ENCODE measurements at places on chromosomes 4 and X.

GRCh38 chrX:84729809-84730208 is 227.6 kb upstream of the HDX start:
- peak; percentile 13 for DNase-seq

GRCh38 chr4:109383823-109384222 is 49.8 kb upstream of the SEC24B start:
- no peak for DNase-seq

- DNase-seq: no peak
Observed at GRCh38 chrX:148647651-148648050, 147.2 kb downstream of the AFF2 start.

DNA sequence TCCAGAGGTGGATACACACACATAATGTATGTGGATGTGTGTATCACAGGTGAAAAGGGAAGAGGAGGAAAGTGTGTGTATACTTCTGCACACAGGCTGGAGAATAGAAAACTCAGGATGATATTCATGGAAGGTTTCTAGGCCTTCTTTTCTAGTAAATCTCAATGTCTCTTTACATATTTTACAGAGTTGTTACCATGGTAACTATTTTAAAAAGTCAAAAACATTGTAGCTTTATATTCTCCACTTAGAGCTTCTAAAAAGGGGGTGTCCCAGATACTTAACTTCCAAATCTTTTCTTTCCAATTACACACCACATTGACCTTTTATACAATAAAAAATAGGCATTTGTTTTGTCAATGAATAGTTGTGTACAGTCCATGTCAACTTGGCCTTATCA is 604.8 kb upstream of the LCORL start:
- DNase-seq: no peak

GRCh38 chrX:12210196-12210815 is 72.0 kb downstream of the FRMPD4 start:
- DNase-seq: no peak

DNA sequence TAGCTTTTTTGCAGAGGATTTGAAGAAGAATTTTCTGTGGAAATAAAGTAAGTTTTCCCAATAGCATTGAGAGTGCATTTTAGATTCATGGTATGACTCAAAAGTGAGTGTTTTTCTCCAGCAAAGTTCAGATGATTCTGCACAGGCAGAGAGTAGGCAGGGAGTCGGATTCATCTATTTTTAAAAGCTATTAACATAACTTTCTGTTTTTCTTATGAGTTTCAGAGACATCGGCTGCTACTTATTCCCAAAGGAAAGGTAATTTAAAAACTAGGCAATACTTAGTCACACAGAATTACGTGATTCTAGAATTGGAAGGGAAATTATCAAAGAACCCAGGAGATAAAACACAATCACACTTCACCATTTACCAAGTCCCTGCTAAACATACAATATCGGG is 4.4 kb downstream of the CCDC110 start:
- DNase-seq: no peak

DNA sequence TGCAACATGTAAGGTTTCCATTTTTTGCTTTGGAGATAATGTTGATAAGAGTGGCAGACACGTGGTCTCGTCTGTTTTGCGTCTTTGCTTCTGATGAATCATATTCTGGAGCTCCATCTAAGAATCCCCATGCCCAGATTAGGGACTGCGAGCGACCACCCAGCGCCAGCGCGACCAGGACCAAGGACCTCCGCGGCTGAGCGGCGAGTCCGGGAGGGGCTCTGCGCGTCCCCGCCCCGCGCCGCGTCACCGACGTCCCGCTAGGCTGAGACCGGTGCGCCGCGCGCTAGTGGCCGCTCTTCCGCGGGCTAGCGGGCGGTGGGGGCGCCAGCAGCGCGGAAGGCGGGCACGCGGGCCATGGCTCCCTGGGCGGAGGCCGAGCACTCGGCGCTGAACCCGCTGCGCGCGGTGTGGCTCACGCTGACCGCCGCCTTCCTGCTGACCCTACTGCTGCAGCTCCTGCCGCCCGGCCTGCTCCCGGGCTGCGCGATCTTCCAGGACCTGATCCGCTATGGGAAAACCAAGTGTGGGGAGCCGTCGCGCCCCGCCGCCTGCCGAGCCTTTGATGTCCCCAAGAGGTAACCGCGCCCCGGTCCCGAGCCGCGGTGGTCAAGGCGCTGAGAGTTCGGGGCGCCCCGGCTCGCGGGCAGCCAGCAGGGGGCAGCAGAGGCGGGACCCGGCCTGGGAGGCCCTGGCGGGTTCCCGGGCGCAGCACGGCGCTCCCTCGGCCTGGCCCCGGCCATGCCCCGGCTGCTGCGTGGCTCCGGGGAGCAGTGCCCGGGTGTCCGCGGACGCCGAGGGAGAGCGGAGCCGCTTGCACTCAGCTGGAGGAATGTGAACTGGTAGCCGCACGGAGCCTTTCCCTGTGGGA is at the start of gene SRD5A3:
Gene SRD5A3, plus strand, starts transcription at position 263 of the 871 bp plus-strand sequence. Its CDS starts 95 bp downstream, at position 358.
- DNase-seq: peak; percentile 38

DNA sequence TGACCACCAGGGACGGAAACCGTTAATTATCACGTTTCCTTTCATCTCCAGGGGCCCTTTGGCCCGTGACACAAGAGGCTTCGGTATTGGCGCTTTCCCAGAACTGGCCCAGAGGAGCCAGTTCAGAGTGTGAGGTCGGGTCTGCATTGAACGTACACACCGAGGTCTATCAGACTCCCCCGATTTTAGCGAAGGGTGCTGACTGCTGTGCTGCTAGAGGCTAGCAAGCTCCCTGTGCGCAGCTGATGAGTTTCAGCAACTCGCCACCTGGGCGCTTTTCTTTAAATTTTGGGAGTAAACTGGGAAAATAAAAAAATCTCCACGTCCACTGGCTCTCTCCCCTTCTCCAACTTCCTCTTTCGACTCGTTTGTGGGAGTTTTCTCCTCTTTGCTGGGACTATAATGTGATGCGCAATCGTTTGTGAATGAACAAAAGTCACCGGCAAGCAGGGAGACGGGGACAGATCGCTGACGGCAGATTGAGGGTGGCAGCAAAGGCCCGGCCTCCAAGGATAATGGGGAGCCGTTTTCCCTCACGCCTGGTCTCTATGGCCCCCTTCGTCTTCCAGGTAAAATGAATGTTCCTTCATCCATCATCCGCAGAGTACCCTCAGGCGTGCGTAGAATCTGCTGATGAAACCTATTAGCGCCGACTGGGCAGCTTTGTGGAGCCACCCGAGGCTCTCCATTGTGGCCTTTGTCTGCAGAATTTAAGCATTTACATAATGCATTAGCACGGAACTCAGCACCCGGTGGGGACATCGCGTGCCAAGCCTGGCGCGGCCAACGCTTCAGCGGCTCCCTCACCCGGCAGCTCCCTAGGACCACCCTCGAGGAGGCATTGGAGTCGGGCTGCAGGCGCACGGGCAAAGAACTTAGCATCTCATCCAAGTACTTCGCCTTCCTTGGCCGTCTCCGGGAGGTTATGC is 1.6 kb upstream of the LRAT start:
- DNase-seq: no peak

- no peak for DNase-seq
Observed at GRCh38 chr4:40055863-40056715, 561 bp upstream of the N4BP2 start.

GRCh38 chr4:25857403-25857802 is 5.4 kb downstream of the SEL1L3 start:
- DNase-seq: no peak

GRCh38 chr4:3472411-3473141 is 9.5 kb downstream of the DOK7 start:
- DNase-seq: no peak

DNA sequence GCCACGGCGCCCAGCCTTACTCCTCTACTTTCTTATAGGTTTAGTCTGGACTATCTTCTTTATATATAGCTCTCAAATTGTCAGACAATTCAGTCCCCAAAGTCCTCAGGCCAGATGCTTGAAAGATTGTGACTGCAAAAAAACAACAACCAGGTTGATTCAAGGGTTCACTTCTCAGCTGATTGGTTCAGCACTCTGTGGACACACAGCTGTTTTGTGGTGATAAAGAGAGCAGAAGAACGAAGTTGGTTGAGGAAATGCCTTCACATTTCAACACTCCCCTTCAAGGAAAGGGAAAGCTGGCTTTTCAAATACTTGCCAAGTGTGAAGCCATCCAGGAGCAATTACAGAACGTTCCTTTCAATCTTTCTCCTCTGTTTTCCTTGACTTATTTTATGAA is 166.8 kb downstream of the SHROOM3 start:
- no peak for DNase-seq

DNA sequence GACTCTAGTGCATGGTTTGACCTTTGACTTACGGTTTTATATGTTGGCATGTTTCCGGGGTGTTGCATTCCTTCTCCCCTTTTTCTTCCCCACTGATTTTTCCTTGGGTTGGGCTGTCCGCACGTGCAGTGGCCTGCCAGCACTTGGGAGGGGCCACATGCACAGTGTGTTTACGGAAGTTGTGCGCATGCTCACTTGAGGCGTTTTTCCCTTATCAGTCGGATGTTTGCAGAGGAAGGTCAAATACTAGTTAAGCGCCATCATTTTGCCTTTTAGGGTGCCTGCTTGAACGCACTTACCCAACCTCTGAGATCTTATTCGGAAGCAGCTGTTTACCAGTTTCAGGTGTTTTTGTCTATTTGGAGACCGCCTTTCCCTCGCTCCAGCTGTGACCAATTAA is 653.9 kb upstream of the AADAT start:
- no peak for DNase-seq

DNA sequence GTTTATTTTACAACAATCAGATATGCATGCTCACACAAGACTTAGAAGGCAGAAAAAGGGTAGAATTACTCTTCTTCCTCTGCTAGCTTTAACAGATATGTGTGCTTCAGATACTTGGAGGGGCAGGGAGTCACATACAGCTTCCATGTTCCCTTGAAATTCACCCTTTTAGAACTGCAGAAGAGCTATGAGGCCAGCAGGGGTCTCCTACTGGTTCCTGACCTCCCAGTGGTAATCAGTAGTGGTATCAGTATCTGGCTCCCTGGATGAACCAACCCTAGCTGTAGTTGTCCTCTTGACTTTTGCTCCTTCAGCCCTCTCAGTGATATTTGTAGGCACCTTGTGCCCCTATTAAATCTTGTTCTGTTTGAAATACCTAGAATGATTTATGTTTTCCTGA is 81.5 kb downstream of the RCHY1 start:
- no peak for DNase-seq

GRCh38 chr4:183407635-183408464 is 36.6 kb upstream of the CDKN2AIP start:
- DNase-seq: no peak

GRCh38 chr4:175789647-175790046 is 22.4 kb downstream of the GPM6A start:
- no peak for DNase-seq

DNA sequence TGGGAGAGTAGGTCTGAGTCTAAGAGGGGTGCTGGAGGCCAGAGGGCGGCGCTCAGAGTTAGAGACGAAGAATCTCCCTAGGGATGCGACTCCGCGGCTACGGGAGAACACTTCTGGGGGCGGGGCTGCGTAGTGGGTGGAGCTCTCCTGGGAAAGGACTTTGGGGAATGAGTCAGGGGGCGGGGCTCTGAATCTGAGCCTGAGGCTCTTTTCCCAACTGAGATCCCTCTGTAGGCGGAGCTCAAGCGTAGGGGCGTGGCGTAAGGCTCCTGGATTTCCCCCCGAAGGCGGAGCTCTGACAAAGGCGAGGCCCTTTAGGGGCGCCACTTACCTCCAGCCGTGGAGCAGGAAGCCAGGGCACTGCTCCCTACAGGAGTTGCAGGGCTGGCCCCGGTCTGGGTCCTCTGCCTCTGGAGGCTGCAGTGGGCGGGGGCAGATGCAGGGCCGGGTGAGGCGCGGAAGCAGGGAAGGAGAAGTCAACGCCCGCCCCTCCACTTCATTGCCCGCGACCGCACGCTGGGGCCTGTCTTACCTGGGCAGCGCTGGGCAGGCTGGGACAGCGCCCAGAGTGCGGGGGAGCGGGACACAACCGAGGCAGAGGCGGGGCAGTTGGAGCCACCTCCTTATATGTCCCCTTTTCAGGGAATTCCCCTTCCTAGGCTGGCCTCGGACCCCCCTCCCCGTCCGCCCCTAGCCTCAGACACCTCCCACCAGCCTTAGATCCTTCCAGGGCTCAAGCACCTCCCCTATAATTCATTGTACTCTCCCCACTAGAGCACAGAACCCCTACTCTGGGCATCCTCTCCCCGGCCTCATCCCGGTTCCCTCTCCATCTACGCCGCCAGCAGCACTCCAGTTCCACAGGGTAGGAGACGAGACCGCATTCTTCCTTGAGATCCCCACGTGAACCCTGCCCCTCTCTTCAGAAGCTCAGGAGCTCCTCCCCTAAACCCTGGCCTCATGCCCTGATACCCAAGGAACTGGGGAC is 1.6 kb downstream of the PRICKLE3 start:
- peak; percentile 88 for DNase-seq

GRCh38 chr4:151324752-151325110 is 674 bp downstream of the SH3D19 start:
- no peak for DNase-seq

DNA sequence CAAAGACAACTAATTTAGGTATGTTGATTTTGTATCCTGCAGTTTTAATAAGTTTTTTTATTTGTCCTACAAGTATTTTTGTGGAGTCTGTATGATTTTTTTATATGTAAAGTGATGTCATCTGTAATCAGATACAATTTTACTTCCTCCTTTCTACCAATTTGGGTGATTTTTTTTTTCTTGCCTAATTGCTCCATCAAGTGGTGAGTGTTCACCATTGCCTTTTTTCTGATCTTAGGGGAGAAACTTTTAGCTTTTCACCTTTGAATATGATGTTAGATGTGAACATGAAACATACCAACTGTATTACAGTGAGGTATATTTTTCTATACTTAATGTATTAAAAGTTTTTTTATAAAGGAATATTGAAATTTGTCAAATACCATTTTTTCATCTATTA is 362.3 kb downstream of the PABPC4L start:
- DNase-seq: no peak

DNA sequence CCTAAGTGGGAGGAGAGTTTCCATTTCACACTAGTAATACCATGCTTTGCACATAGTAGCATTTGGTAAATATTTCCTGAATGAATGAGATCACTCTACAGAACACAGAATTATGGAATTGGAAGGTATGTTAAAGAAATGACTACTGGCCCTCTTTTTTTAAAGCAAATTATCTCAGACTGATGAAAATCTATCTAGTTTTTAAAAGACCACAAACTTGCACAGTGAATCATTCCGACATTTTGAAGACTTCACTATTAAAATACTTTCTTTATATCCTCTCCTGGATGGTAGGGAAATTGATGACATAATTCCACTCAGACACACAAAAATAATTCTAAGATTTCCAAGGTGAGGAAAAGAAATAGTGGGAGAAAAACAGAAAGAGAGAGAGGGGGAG is 68.4 kb upstream of the ETNPPL start:
- no peak for DNase-seq

DNA sequence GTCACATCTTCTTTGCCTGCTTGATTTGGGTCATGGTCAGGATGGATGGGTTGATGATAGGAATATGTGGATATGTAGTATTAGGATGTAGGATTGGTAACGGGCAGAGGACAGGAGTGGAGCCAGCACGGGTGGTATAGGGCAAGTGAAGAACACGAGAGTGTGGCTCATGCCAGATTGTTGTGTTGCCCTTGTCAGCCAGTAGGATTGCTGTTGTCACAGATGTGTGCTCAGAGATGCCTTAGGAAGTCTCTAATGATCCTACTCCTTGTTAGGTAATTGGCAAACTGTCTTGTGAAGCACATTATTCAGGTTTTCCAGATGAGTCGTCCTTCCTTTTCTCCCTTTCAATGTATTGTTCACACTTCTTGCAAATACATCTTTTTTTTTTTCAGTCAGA is 5.5 kb downstream of the ATP10D start:
- DNase-seq: no peak

Measured in NCI-H1105 (cell line).